ENCODE measurements at places on chromosomes 5 and 9. TPM values are rescaled to one million over a fixed set of nuclear protein-coding genes. Genes with fewer than 3 reads are reported as not detected.
A peak's percentile ranks its signal among the peaks of the same experiment; 100 is the strongest.

C9orf153 gene
- total RNA-seq, result 0.19 TPM

CARD9 gene
- 1.3 TPM for total RNA-seq

- H3K36me3 ChIP-seq, result no peaks in the 10 kb centered on the region
- peaks cover 5% of the 10 kb centered on the region for H3K4me1 ChIP-seq
- no peak overlapping the region for H3K27ac ChIP-seq
- H3K27me3 ChIP-seq, result peaks cover 74% of the 10 kb centered on the region
- no peak overlapping the region for H3K4me3 ChIP-seq
Observed at GRCh38 chr9:98698856-98699255, 9.9 kb downstream of the GABBR2 start.

DNA sequence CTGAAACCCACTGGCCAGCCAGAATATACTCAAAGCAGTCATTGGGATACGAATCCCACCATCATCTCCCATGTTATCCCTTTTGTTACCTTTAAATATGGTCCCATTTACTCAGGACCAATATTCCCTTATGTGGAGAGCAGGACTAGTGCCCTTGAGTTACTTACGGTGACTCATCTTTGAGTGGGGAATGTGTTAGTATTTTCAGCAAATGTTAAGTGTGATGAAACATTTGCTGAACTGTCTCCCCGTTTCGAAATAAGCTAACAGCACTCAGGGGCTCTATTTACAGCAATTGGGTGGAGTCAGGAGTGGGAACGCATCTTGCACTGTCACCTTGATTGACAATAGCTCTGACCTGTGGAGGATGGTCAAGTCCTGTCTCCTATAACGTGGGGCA lies 67.4 kb downstream of the CTSL start:
- H3K36me3 ChIP-seq, result no peaks in the 10 kb centered on the region
- H3K27ac ChIP-seq, result no peak overlapping the region
- H3K4me1 ChIP-seq, result peaks cover 22% of the 10 kb centered on the region
- H3K4me3 ChIP-seq, result no peak overlapping the region
- DNase-seq, result no peak

- H3K27ac ChIP-seq, result no peak overlapping the region
- DNase-seq, result no peak
- H3K36me3 ChIP-seq, result no peaks in the 10 kb centered on the region
- peaks cover 40% of the 10 kb centered on the region for H3K4me1 ChIP-seq
- no peak overlapping the region for H3K4me3 ChIP-seq
Observed at GRCh38 chr5:125017796-125018195, 271.4 kb upstream of the ZNF608 start.

PCDHB16 gene
- 11.4 TPM for total RNA-seq

- no peak overlapping the region for H3K4me3 ChIP-seq
- DNase-seq, result no peak
- no peak overlapping the region for H3K27ac ChIP-seq
- H3K4me1 ChIP-seq, result peaks cover 23% of the 10 kb centered on the region
Observed at GRCh38 chr9:135516132-135516860, 4.9 kb upstream of the LCN1 start.

PCA3 gene
- total RNA-seq, result not detected

DNA sequence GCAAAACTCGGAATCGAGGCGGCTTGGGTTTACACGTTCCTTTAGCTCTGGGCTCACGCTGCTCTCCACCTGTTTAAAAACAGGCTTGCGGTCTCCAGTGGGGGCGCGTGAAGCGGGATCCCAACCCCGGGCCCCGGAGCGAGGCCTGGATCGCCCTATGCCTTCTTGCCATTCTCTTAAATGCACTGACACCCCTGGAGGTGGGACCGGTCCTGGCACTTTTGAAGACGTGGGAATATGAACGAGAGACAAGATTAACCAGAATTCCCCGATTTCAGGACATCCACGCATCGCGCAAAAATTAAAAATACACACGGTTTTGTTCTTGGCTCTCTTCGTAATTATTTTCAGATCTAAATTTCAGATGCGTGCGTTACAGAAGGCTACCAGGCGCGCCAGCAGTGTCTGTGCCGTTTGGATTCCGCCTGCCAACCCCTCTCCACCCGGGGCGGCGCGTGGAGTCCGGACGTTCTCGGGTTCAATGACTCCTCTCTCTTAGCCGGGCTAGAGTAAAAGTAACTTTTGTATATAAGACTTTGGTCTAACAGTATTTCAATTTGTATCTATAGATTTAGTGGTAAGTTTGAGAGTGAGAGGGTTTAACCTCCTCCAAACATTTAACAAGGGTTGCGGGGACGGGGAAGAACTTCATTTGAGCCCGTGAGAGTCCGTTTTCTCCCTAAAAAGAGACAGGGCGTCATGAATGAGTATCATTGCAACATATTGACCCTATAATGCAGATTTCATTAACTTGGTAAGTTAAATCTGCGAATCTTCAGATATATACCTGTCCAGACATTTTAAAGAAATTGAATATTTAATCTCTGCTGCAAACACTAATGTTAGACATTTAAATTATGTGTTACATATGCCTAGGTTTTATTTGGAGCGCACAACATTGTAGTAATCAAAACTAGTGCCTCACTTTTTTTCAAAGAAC lies 3.8 kb downstream of the FOXD1 start:
- peaks cover 3% of the 10 kb centered on the region for H3K36me3 ChIP-seq
- H3K27ac ChIP-seq, result no peak overlapping the region
- H3K27me3 ChIP-seq, result peaks cover 91% of the 10 kb centered on the region
- H3K4me3 ChIP-seq, result peak overlapping the region; percentile 20
- H3K4me1 ChIP-seq, result peaks cover 16% of the 10 kb centered on the region

GRCh38 chr5:170120576-170120975 lies 14.9 kb downstream of the FOXI1 start:
- H3K27me3 ChIP-seq, result peaks cover 2% of the 10 kb centered on the region
- H3K27ac ChIP-seq, result no peak overlapping the region
- H3K4me1 ChIP-seq, result peaks cover 9% of the 10 kb centered on the region
- H3K4me3 ChIP-seq, result no peak overlapping the region
- H3K36me3 ChIP-seq, result no peaks in the 10 kb centered on the region

- H3K4me1 ChIP-seq, result no peaks in the 10 kb centered on the region
- H3K27ac ChIP-seq, result no peak overlapping the region
- H3K27me3 ChIP-seq, result peaks cover 4% of the 10 kb centered on the region
- no peaks in the 10 kb centered on the region for H3K36me3 ChIP-seq
- DNase-seq, result no peak
Observed at GRCh38 chr9:121383715-121384114, 13.7 kb upstream of the STOM start.

STK32A gene
- total RNA-seq, result 0.61 TPM

FAM153A gene
- not detected for total RNA-seq

NEUROG1 gene
- 7.3 TPM for total RNA-seq

GRCh38 chr5:156164306-156164705 lies 162.7 kb upstream of the SGCD start:
- H3K4me1 ChIP-seq, result peaks cover 8% of the 10 kb centered on the region
- H3K27ac ChIP-seq, result no peak overlapping the region
- H3K4me3 ChIP-seq, result no peak overlapping the region

GRCh38 chr5:120869831-120870230 lies 405.7 kb downstream of the PRR16 start:
- H3K27me3 ChIP-seq, result no peaks in the 10 kb centered on the region
- H3K4me3 ChIP-seq, result no peak overlapping the region
- H3K4me1 ChIP-seq, result no peaks in the 10 kb centered on the region
- no peak for DNase-seq

CERT1 gene
- 25.5 TPM for total RNA-seq

MYOZ3 gene
- total RNA-seq, result 2.6 TPM

DNA sequence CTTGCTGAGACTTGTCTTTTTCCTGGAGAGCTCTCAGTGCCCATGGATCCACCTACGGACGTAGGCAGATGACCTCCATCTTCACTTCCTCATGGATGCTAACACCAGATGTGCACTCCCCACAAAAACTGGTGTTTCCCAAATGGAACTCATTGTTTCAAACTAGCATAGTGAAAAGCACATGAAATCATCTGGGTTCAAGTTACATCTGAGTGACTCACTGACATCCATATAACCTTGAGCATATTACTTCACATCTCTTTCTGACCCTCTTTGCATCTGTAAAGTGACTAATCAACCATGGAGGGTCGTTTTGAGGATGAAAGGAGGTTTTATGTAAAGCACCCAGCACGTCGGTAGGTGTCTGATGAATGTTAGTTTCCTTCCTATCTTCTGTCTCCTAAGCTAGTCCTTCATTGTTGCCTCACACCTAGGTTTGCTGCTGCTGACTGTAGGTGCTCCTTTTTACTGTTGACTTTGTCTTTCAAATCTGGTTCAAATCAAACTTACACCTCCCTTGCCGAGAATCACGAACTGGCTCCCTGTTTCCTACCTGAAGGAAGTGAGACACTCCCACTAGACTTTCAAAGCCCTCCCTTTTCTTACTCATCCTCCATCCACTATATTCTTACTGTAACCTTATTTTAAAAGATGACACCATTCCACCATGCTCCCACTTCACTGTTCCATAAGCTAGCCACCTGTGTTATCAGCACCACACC lies 10.3 kb downstream of the OCLN start:
- H3K27me3 ChIP-seq, result peaks cover 4% of the 10 kb centered on the region
- no peak overlapping the region for H3K4me3 ChIP-seq
- no peak for DNase-seq
- H3K36me3 ChIP-seq, result no peaks in the 10 kb centered on the region
- no peak overlapping the region for H3K27ac ChIP-seq
- H3K4me1 ChIP-seq, result peaks cover 4% of the 10 kb centered on the region
